ENCODE measurements at places on chromosomes 1 and 21.

- no peak for DNase-seq
Measured at GRCh38 chr1:108016451-108016920, 51.5 kb upstream of the VAV3 start.

DNA sequence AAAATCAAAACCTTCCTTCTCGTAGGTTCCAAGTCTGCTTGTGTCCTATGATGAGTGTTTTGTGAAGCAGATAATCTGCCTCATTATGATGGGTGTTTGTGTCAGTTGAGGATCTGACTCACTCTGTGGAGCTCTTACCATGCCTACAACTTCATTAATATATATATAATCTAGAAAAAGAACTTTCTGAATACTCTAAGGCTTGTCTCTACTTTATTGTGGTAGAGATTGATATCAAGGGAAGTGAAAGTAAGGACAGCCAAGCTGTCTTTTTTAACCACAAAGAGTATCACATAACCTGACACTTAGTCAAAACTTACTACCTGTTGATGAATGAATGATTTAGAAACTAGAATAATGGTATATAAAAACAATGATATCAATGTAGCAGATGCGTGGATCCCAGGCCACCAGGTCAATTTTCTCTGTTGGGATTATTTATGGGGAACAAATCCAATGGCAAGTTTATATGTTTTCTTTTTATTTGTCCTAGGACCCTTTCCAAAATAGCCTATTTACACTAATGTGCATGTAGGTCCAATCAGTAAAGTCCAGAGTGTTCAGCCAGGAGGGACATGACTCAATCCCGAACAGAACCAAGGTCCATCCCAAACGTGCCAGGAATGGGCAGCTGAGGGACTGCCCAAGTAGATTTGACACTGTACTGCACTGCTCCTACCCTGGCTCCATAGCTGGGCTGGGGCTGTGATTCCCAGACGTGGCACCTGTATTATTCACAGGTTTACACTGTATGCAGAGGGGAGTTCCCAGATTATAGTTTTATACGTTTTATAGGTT lies 182.3 kb upstream of the GREM2 start:
- no peak for DNase-seq

- no peak for DNase-seq
Measured at GRCh38 chr1:21082073-21082472, 94.6 kb downstream of the EIF4G3 start.

GRCh38 chr1:169025412-169025811 lies 81.1 kb upstream of the ATP1B1 start:
- DNase-seq, result no peak

DNA sequence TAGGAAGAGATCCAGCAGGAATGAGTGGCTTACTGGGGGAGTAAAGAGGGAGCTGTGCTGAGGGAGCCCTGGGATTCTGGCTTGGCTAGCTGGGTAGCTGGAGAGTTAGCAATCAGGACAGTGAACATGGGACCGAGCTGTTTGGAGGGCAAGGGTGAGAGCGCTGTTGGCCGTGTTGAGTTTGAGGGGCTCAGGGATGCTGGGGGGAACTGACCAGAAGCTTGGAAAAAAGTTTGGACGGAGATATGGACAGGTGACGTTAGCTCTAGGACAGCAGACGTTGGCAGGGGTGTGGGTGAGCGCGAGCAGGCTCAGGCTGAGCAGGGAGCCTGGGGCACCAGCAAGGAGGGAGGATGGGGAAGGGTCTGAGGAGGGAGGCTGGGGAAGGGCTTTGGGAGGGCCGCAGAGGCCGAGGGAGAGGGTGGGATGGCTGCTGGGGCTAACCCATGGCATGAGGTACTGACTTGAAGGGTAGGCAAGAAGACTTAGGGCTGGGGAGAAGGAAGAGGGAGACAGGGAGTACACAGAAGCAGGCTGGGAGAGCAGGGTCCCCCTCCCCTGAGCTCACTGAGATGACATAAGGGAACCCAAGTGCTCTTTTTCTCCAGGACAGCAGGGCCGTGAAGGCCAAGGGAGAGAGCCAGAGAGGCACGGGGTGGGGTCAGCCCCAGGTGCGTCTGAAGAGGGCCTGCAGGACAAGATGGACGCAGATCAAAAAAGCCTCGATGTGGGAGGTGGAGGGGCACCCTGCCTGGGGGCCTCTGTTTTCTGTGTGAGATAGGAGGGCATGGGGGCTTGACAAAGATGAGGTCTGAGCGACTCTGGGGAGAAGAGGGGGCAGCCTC lies 8.2 kb downstream of the SH2D2A start:
- DNase-seq, result no peak

DNA sequence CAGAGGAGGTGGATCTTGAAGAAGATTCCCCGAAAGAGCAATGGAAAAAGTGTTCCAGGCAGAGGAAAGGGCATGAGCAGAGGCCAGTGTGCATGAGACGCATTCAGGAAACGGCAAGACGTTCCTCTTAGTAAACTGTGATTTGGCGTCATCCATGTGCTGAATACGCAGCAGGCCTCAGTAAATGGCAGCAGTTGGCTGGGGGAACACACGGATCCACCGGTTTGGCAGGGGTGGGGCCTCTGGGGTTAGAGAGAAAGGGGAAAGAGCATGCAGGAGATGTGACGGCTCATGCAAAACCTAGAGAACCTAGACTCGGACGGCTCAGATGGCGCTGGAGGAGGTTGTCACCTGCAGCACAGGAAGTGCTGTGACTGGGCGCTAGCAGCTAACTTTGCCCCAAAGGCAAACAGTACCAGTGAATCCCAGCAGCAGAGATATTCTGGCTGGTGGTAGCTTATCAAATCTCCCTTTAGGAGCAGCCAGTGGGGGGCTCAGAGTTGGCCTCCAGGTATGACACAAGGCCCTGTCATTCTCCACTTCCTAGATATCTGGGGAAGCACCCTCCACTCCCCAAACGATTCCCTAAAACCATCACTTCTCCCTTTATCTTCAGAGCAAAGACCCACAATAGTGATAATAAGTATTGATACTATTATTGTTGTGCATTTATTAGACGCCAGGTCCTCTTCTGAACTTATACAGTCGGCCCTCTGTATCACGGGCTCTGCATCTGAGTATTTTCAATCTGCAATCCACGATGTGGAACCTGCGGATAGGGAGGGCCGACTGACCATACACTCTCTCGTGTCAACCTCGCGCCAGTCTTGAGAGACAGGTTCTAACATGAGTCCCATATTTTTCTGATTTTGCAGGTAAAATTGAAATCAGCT lies 7.6 kb downstream of the LAPTM5 start:
- peak; percentile 89 for DNase-seq

GRCh38 chr1:156154317-156154749 lies 948 bp downstream of the SEMA4A start:
- DNase-seq, result peak; percentile 92

GRCh38 chr1:108831225-108831624 lies 25.7 kb downstream of the AKNAD1 start:
- no peak for DNase-seq

GRCh38 chr1:3333903-3334302 lies 120.6 kb upstream of the ARHGEF16 start:
- DNase-seq, result no peak

- DNase-seq, result no peak
Measured at GRCh38 chr1:206793620-206794019, 21.3 kb upstream of the IL10 start.

- peak; percentile 48 for DNase-seq
Measured at GRCh38 chr21:39385299-39386145, 36.6 kb upstream of the HMGN1 start.

- DNase-seq, result no peak
Measured at GRCh38 chr1:19955534-19956170, 23.8 kb downstream of the PLA2G2A start.

- DNase-seq, result no peak
Measured at GRCh38 chr1:89884718-89885596, 64.1 kb downstream of the LRRC8D start.

DNA sequence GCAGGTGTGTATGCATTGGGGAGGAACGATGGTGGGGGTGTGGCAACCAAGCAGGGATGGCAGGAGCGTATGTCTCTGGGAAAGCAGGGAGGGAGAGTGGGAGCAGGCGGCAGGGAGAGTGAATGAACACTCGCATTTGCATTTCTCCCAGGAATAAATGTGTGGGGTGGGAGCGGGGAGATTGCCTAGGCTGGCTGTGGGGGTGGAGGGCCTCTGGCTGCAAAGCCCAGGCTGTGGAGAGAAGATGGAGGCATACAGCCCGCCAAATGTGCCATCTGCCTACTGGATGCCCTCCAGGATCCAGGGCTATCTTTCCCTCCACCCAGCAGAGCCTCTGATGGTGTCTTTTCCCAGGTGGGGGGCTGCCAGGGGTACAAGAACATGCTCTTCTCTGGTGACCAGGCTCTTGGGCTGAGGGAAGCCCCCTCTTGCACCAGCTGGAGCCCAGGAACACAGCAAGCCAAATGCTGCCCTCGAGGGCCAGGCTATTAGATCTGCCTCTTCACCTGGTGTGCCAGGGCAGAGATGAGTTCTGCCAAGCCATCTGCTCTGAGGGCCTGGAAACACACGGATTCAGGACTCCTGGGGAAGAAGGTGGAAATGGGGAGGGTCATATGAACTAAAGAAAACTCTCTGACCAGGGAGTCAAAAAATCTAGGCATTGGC lies 1.7 kb upstream of the OPTC start:
- no peak for DNase-seq

DNA sequence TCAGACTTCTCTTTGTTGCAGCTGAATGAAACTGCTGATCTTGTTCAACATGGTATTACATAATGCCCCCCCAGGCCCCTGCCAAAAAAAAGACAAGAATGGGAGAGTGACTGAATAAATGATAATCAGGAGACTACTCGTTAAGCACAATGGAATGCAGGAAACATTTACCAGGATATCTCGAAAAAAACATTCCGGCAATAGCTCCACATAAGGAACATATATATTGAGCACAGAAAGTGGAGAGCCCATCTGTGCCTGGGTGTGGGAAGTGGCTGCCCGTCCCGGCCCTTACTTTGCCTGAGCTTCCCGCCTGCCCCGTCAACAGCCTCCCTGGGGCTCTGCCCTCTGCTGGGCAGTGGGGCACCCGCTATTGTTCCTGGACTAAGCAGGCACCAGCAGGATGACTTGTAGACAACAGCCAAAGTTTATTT lies 13.3 kb downstream of the TRIM11 start:
- no peak for DNase-seq

DNA sequence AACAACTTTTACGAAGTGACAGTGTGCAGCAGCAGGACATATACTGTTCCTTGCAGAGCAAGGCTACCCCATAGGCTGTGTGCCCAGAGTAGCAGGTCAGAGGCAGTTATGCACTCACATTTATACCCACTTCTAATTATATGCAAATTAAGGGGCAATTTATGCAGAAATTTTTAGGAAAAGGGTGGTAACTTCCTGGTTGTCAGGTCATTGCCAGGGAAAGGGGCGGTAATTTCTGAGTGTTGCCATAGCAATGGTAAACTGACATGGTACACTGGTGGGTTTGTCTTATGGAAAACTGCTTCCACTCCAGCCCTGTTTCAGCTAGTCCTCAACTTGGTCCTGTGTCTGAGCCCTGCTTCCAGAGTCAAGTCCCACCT lies 12.0 kb upstream of the SLAMF1 start:
- DNase-seq, result no peak

GRCh38 chr1:170410401-170411166 lies 121.4 kb upstream of the GORAB start:
- DNase-seq, result no peak

GRCh38 chr1:205355075-205355453 lies 1.7 kb downstream of the KLHDC8A start:
- DNase-seq, result no peak

- no peak for DNase-seq
Measured at GRCh38 chr1:89363196-89363595, 663 bp upstream of the GBP6 start.

- DNase-seq, result no peak
Measured at GRCh38 chr1:39886757-39887231, 3.5 kb upstream of the TRIT1 start.

DNA sequence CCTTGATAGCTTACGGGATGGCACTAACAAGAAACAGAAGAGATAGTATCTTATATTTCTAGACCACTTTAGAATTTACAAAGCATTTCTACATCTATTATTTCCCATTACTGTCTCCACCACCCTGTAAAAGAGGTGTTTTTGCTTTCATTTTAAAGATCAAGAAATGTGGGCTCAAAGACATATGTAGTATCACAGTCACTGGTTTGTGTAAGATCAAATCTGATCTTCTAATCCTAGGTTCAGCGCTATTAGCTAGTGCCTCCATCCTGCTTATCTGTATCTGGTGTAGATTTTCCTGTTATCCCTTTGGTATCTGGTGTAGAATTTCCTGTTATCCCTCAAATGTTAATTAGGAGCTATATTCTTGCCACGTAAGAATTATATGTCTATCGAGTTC lies 23.6 kb upstream of the ZRANB2 start:
- no peak for DNase-seq

DNA sequence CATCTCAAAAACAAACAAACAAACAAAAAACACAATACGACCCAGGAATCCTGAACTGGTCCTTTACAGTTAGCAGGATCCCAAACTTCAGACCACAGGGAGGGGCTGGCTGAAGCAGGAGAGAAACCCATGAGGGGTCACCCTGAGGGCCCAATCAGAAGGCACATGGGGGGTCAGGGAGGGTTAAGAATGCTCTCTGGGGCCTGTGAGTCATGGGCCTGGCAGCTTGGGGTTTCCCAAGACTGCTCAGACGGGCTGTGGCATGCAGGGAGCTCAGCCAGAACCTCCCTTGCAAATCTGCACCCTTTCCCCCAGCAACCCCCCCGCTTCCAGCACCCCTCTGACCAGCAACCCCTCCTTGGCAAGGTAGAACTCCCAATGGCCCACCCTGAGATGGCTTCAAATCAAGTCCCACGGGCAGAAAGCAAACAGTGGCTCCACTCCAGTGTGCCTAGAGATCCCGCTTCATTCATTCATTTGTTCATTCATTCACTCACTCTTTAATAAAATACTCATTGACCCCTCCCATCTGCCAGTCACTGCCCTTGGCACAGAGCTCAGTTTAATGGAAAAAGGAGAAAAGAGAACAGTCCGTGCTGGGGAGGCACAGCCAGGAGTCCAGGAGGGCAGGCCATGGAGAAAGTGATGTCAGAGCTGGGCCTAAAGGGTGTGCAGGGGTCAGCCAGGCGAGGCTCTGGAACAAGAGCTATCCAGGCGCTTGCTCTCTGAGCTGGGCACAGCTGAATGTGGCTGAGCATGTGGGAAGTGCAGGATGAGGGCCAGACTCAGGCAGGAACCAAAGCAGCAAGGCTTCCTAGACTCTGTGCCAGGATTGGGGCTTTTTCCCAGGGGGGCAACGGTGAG lies 8.2 kb downstream of the UQCRHL start:
- no peak for DNase-seq

GRCh38 chr1:29753771-29754572 lies 517.6 kb downstream of the PTPRU start:
- no peak for DNase-seq

GRCh38 chr1:40030528-40031135 lies 9.9 kb upstream of the CAP1 start:
- no peak for DNase-seq

DNA sequence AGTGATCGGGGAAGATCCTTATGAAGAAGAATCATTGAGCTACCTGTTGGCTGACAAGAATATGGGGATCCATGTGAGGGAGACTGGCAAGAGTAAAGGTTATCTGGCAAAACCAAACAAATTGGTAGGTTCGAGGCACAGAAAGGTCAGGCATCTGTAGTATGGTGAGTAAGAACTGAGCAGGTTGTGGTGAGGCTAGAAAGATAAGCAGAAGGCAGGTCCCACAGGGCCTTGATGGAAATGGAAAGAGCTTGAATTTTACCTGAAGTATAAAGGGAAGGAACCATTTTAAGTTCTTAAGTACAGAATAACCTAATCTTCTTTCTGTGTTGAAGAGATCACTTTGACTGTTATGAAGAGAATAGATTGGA lies 11.1 kb downstream of the PTPRC start:
- DNase-seq, result no peak
